ENCODE measurements at places on chromosomes 4 and X.
A peak's percentile ranks its signal among the peaks of the same experiment; 100 is the strongest.

- DNase-seq = no peak
Observed at GRCh38 chr4:134278675-134279074, 77.1 kb upstream of the PABPC4L start.

GRCh38 chr4:185640811-185641675, 105.7 kb upstream of the PDLIM3 start:
- DNase-seq = peak; percentile 56

DNA sequence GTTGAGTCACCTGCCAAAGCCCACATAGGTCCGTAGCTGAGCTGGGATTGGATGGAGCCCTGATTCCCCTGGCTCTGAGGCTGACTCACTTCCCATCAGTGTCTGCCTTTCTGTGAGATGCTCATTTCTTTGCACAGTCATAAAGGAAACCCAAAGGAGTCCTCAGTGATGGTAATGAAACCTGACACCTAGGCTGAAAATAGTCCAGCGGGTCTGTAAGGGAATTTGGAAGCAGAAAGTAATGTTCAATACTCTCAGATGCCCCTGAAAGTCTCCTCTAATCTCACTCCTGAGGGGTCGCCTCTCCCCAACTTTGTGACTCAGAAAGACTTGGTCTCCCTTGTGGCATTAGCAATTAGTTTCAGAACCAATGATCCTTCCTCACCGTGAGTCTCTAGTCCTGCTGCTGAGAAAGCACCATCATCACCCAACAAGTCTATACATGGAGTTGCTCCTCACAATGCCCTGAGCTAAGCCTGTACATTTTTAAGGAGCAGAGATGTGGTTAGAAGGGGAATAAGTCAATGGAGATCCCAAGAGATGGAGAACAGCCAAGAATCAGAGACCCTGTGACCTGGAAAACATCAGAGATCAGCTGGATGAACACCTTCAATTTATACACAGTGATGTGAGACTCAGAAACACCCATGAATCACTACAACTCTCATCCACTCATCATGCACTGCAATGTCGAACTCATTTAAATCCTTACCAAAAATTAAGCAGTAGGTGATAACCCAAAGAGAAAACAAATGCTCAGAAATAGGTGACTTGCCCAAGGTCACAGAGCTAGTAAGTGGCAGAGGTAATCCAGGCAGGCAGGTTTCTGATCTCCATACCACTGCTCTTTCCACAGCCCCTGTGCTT, 219.0 kb upstream of the CPEB2 start:
- DNase-seq = no peak

- no peak for DNase-seq
Observed at GRCh38 chr4:134243742-134244713, 42.4 kb upstream of the PABPC4L start.

DNA sequence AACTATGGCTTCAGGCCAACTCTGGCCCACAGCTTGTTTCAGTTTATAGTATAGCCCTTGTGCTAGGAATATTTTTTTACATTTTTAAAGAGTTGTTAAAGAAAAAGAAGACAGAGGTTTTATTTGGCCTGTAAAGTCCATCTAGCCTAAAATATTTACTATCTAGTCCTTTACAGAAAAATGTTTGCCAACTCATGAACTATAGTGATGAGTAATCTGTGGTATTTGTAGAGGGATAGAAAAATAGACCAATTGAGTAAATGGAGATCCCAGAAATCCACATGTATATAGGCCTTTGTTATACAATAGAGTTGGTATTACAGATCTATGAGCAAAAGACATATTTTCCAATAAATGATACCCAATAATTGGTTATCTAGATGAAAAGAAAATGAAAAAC, 288.7 kb downstream of the PRDM5 start:
- no peak for DNase-seq

DNA sequence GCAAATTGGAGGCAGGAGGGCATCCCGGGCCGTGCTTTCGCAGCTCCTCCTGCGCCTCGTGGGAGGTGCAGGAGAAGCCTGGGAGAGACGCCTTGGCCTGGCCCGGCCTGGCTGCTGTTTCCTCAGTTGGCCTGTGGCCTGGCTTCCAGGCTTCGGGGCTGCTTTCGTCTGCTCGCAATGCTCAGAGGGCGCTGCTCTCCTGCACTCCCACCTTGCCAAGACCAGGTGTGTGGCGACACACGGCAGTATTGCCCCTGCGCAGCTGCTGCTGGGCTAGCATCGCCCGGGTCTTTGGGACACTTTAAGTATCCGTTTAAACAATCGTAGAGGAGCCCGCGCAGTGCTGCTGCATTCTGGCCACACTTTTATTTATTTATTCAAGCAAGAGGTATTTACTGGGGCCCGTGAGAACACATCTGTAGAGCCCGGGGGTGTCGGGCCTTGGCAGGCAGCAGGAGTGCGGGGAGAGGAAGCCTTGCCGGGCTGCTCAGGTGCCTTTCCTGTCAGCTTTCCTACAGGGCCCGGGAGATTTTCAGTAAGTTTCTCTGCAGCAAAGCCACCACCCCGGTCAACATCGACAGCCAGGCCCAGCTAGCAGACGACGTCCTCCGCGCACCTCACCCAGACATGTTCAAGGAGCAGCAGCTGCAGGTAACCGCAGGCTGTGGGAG, 26.2 kb upstream of the HGFAC start:
- no peak for DNase-seq

All from AML-193 (cell line).